Activated T-helper 1 cell treated with anti-CD3 and anti-CD28 coated beads, Interleukin-2, amount 50 U/mL, for 16 hours (primary cell): ENCODE measurements at places on chromosomes 3 and 15.

- no peak for DNase-seq
Measured at GRCh38 chr15:25433118-25433865, 5.5 kb downstream of the UBE3A start.

DNA sequence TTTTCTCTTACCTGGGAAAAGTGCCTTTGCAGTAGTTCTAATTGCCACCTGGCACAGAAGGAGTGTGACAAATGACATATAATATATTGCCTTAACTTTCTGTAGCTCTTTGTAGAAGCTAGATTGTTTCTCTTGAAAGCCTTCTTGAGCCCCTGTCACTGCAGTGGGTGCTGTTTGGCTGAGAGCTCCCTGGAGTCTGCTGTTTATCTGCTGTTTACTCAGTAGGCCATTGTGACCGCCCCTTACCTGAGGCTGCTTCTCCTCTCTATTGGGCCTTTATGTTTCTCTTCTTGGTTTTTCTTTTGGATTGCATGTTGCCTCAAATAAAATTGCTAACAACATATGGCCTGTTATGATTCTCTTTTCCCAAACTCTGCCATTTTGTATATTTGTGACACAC is 16.7 kb downstream of the MAP2K5 start:
- DNase-seq = no peak

DNA sequence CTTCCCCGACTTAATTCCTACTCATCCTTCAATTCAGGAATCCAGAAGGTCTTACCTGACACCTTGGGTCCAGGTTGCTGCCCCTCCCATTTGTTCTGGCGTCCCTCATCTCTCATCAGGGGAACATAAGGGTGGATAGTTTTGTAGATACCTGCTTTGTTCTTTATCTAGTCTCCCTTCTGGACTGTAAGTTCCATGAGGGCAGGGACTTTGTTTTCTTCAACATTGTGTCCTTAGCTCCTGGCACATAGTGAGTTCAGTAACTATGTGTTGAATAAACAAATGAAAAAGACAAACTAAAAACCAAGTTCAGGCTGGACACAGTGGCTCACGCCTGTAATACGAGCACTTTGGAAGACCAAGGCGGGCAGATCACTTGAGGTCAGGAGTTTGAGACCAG is 13.2 kb upstream of the GPD1L start:
- DNase-seq = no peak

DNA sequence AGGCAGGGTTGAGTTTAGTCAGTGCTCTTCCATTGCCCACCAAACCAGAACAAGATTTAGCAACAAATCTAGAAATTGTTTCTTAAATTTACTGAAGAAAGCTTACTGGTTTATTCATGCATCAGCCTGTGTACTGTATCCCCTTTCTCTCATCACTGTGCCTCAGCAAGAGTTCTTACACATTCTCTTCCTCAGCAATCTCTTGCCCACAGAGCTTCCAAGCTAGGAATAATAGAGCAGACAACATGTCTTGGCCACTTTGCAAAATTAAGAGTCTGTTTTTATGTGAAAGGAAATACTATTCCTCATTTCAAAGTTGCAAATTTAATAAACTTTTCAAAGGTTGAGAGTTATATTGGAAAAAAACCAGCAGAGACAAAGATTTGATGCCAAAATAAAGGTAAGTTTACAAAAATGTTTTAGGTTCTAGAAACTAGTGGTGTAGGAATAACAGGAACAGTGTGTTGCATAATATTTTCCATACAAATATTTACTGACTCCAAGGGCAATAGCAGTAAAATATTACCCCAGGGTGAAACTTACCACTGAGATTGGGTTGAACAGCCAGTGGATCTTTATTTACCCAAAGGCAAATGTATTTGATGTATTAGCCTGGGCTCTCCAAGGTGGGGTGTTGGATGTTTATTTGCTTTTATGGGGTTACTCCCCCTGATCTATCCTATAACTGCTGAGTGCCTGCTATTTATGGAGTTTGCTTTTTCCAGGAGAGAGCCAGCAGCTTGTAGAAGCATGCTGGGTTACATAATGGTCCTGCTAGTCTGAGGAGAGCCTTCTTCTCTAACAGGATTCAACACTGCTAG is 276.7 kb downstream of the ADAMTSL3 start:
- DNase-seq = no peak

- DNase-seq = no peak
Measured at GRCh38 chr15:52030010-52030409, 11.0 kb downstream of the MAPK6 start.

DNA sequence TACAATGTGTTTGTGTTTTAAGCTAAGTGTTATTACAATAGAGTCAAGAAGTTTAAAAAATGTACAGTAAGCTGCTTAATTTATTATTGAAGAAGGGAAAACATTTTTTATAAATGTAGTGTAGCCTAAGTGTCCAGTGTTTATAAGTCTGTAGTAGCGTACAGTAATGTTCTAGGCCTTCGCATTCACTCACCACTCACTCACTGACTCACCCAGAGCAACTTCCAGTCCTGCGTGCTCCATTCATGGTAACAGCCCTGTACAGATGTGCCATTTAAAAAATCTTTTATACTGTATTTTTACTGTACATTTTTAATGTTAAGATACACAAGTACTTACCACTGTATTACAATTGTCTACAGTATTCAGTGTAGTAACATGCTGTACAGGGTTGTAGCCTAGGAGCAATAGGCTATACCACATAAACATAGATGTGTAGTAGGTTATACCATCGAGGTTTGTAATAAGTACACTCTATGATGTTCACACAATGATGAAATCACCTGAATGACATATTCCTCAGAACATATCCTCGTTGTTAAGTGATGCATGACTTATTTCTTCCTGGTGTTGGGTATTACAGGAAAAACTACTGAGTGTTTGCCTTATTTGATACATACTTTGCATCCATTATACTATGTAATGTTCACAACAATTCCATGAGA is 156.6 kb upstream of the NUDT16 start:
- no peak for DNase-seq

DNA sequence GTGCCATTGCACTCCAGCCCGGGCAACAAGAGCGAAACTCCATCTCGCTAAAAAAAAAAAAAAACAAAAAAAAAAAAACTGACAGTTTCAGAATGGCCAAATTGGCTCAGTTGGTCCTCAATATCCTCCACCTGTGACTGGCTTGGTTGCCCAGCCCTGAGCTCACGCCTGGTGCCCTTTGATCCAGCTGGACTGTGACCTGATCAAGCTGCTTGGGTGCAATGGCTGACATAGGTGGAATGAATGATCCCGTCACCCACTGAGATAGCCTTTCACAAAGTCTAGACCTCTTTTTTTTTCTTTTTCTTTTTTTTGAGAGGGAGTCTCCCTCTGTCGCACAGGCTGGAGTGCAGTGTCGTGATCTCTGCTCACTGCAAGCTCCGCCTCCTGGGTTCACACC is 254.6 kb downstream of the FOXP1 start:
- DNase-seq = no peak

DNA sequence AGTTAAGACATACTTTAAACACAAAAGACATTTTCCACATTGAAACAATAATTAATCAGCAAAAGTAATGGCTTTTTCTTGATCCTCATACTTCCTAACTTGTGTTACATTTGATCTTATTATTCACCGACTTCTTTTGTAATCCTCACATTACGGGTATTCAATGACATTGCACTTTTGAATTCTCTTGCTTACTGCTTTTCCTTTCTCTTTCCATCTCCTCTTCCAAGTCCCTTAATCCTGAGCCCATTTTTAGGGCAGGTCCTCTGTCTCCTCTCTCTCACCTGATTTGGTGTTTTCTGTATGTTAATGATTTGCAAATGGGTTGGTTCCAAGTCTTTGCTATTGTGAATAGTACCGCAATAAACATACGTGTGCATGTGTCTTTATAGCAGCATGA is 48.5 kb upstream of the RAP2B start:
- DNase-seq = no peak

- no peak for DNase-seq
Measured at GRCh38 chr15:48373821-48374451, 42.7 kb downstream of the DUT start.

DNA sequence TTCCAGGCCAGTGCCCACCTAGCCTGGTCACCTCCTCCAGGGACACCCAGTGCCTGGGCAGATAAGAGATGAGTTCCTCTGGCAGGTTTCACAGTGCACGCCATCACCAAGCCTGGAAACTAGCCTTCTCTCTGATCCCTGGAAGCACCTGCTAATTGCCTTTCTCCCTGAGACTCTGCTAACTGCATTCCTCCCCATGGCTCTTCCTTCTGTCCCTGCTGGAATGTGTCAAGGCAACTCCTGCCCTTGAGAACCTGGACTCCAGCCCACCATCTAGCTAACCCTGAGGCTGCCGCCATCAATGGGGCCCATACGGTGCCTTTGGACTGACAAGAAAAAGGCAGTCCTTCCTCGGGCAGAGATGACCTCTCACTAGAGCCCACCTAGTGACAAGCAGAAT is 18.5 kb downstream of the VIPR1 start:
- DNase-seq = no peak

- no peak for DNase-seq
Measured at GRCh38 chr3:180747805-180748361, 68.6 kb upstream of the CCDC39 start.
